ENCODE measurements at places on chromosomes 2 and 18.

DNA sequence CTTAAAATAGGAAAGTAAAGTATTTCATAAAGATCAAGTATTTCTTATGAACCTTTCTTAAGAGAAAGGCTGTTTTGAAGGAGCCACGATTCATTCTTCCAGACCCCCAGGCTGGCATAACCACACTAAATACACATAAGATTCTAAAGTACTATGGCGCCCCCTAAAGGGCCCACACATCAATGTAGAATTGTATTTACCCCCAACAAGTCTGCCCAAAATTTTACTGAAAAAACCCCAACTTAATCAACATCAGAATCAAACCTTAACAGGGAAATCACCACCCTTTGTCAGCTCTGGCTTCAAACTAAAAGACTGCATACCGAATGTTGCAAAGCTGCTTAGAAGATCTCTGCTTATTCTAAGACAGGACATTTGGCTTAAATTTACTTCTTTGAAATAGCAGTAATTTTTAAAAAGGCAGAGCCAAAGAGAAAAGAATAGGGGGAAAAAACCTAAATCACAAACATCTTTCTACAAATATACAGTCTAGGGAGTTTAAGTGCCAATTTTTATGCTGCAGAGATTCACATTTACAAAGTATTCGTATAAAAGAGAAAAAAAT, 20.4 kb upstream of the BCL2 start:
- DNase-seq: no peak

DNA sequence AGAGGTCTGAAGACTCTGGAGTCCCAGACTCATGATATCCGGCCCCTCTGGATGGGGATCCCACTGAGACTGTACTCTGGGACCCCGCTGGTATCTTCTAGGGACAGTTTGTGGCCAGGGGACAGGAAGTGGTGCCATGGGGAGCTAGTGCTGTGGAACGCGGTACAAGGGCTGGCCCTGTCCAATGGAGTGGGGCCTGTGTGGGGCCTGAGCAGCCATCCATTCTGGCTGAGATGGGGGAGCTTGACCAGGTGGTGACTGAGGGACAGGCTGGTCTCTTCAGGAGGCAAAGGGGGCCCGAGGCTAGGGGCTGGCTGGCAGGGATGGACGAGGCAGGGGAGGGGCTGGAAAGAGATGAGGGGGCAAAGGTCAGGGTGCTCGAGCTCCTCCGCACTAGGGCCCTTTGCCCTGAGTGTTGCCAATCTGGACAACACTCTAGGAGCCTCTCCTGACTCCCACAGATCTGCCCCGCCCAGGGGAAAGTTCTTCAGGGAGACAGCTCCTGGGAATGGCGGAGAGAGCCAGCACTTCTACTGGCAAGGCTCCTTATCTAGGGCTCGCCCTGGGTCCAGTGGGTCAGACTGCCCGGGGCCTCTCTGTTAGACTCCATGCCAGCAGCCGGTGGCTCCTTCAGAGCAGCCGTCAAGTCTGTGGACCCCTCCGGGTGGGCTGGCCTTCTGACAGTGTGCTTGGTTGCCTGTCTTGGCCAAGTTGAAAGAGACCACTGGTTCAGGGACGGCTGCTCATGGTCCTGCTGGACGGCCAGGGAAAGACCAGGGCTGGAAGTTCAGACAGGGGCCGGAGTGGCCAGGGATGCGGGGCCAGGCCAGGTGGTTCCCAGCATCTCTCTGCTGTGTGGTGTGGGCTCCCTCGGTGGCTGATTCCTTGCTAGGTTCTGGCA, 12.3 kb downstream of the MALL start:
- no peak for DNase-seq

DNA sequence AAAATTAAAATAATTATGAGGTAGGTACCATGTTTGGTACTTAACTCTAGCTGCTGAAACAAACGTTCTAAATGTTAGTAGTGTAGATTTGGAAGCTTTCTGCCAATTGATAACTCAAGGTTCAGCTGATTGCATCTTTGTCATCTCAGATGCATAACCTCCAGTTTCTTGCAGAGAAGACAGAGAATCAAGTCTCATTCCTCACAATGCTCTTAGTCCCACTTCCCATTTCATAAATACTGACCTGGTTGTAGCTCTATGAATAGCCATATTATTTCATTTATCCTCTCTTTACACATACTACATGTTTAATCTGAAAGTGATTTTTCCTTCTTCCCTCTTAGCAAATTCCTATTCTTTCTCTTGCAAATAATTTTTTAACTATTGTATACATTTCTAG, 178.5 kb upstream of the SETBP1 start:
- DNase-seq: no peak

DNA sequence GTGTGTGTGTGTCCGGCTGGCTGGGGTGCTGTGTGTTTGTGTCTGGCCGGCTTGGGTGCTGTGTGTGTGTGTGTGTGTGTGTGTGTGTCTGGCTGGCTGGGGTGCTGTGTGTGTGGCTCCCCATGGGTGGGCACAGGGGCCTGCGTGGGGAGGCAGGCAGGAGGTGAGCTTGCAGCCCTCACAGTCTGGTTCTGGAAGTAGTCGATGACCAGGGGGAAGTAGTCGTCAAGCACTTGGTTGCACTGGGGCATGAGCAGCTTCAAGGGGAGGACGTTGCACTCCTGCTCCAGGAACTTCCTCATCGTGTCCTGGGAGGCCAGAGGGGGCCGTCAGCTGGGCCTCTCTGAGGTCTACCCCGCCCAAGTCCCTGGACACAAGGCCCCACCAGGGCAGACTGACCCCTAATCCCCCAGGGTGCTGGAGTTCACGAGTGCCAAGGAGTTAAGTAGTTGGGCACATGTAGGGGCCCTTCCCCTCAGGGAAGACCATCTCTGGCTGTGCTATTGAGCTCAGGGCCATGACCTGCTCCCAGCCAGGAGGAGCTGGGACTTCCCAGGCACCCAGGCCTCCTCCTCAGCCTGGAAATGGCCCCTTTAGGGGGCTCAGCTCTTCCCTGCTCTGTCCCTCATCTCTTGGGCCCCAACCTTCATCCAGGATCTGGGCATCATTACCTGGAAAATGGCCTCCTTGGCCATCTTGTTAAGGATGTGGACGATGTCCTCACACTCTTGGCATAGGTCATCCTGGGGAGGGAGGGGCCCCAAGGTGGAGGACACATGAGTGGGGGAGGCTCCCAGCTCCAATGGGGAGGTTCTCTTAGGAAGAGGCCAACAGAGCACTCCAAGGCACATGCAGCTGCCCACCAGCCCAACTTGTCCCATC, 1.3 kb downstream of the SFTPB start:
- no peak for DNase-seq

GRCh38 chr18:8895987-8896619, 190.7 kb downstream of the MTCL1 start:
- no peak for DNase-seq

DNA sequence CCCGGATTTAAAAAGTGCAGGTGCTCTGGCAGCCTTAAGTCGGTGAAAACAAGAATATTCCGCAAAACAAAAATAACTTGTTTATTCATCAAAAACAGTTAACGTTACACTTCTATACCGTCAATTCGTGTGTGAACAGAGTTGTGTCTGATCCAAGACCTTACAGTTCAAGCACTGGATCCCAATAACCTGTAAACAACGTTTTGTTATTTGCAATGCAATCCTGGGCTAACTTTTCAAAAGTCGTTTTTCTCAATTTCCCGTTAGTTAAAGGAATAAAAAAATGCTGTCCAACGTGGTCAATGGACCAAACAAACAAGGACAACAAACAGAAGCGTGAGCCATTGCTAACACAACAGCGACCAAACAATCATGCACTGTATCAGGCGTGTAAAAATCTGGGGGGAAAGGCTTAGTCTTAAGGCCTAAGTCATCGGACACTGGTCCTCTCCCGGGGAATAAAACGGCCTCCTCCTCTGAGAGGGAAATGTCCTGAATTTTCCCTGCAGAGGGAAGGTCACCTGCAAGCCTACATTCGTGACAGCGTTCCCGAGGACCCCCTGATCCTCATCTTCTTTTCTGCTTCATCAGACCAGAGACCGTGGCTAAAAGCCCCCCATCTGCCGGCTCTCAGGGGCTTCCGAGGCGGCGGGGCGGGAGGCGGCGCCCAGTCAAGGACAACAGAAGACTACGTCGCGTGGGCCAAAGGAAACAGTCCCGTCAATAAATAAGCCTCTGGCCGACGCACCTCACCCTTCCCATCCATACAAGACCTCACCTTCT, 490 bp downstream of the NDUFS1 start:
- DNase-seq: no peak

DNA sequence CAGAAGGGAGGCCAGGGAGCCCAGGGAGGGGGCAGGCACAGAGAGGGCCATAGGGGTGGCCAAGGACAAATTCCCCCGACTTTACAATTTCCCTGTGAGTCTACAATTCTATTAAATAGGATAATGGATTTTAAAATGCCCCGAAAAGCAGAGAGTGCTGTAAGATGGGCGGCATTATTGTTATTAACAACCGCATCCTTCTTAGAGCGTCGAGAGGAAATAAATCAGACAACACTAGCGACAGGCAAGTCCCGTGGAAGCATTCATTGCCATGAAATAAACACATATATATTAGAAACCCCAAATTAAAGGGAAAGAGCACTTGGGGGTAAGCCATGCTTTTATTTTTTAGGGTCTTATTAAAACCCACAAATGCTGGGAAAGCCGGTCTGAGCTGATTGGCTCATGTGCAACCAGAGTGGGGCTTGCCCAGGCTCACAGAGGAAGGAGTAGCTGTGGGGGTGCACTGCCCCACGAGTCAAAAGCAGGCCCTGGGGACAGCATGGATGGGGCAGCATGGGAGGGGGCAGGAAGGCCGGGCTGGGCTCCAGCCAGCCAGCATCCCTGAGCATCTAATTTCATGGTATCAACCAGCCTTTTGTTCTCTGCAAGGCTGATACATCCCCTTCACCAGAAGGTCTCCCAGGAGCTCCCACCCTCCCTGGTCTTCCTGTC, 187.1 kb downstream of the CELF4 start:
- DNase-seq: no peak

DNA sequence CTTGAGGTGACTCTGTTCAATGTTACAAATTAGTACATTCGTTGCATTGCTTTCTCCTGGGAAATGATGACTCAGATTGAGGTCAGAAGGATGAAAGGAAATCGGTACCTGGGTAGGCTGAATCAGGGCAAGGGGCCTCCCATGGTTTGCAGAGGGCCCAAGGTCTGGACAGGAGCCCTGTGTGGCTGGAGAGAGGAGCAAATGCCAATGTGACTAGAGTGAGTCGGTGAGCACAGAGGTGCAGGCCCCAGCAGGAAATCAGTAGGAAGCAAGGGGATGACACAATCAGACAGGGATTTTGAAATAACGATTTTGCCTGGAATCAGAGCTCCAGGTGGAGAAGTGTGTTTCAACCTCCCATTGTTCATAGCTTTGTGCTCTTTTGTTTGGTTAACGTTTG, 118.9 kb downstream of the CCDC102B start:
- DNase-seq: no peak

- no peak for DNase-seq
These were observed 34.9 kb downstream of the LRRTM4 start for GRCh38 chr2:77487074-77487803.

- DNase-seq: no peak
These were observed 594 bp downstream of the RAD51AP2 start for GRCh38 chr2:17517481-17518211.

- DNase-seq: no peak
These were observed 321.1 kb downstream of the PIK3C3 start for GRCh38 chr18:42275949-42276730.

- no peak for DNase-seq
These were observed 114.5 kb upstream of the SMAD2 start for GRCh38 chr18:48044944-48045343.

GRCh38 chr2:237616373-237616733, 11.0 kb upstream of the LRRFIP1 start:
- no peak for DNase-seq

GRCh38 chr2:159187106-159187505, 99.4 kb downstream of the WDSUB1 start:
- DNase-seq: no peak

- no peak for DNase-seq
These were observed 82.4 kb upstream of the PHLPP1 start for GRCh38 chr18:62632788-62633455.

- DNase-seq: no peak
These were observed 91.8 kb downstream of the SKA1 start for GRCh38 chr18:50466634-50467033.

- no peak for DNase-seq
These were observed 232.8 kb downstream of the GALR1 start for GRCh38 chr18:77482190-77483085.

DNA sequence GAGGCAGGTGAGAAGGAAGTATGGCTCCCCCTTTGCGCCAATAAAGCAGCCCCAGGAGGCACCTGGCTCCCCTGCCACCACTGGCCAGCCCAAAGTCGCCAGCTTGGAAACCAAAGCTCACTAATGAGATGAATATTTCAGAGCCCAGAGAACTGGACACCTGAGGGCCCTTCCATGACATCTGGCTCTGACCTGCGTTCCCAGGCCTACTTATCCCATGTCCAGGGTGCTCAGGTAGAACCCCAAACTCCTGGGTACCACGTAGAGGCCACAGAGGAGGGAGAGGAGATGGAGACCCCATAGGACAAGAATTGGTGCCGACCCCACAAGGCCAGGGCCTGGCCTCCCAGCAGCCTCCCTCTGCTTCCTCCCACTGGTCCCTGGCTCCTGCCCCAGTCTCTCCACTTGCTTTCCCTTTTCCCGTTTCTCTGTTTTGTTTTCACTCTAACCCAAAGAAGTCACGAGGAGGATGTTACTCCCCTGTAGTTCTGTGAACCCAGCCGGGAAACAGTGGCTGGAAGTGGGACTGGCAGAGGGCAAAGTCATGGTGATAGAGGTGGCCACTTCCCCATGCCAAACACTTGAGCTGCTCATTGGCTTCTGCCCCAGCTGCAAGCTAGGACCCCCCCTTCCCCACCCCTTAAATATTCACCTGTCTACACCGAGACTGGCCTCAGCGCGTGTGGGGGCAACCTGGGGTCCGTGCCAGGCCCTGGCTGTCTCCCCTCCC, 820 bp downstream of the TMBIM1 start:
- DNase-seq: no peak

GRCh38 chr18:22465859-22466457, 48.2 kb upstream of the CTAGE1 start:
- DNase-seq: no peak

- DNase-seq: no peak
These were observed 21.1 kb downstream of the CFAP210 start for GRCh38 chr2:169673106-169673505.

DNA sequence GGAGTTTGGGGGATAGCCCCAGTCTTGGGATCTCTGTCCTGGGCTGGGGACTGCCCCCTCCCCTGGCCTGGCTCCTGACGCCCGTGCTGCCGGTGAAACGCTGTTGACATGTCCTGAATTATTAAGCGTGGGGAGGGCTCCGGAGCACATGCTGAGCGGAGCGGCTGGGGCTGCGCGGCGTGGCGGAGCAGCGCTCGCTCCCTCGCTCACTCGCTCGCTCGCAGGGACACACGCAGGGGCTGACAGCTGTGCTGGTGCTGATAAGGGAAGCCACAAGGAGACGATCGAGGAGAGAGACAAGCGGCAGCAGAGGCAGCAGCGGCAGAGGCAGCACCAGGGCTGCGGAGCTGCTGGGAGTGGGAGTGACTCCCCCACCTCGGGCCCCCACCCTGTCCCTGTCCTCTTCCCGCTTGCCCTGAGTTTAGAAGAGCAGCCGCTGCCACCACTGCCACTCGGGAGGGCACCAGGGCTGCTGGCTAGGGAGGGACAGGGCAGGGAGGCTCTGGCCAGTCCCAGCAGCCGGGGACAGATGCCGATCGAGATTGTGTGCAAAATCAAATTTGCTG, at the start of gene ASIC4:
Gene ASIC4 (plus strand): TSS at position 287 of the 566 bp plus-strand sequence. CDS start 243 bp downstream, at position 530.
- DNase-seq: no peak

- DNase-seq: peak; percentile 50
These were observed 81.3 kb downstream of the CLHC1 start for GRCh38 chr2:55150834-55151233.

- peak; percentile 39 for DNase-seq
These were observed 143.1 kb upstream of the TTC39C start for GRCh38 chr18:23871410-23871809.

Measured in GM20000 (cell line).